ENCODE measurements at places on chromosomes 16 and 17. TPM values are rescaled to one million over a fixed set of nuclear protein-coding genes. Genes with fewer than 3 reads are reported as not detected.

CALB2 gene
- total RNA-seq, result 3.1 TPM

CIITA gene
- 6.6 TPM for total RNA-seq

MLX gene
- total RNA-seq, result 24.9 TPM

LAT gene
- total RNA-seq, result 1.6 TPM

G6PC1 gene
- total RNA-seq, result 2.6 TPM

KRT40 gene
- total RNA-seq, result 1.6 TPM

TBC1D3C gene
- not detected for total RNA-seq

DNAI2 gene
- not detected for total RNA-seq
